ENCODE measurements at places on chromosomes 11 and 22.

- DNase-seq = no peak
Observed at GRCh38 chr11:1198561-1199240, 24.2 kb upstream of the MUC5B start.

DNA sequence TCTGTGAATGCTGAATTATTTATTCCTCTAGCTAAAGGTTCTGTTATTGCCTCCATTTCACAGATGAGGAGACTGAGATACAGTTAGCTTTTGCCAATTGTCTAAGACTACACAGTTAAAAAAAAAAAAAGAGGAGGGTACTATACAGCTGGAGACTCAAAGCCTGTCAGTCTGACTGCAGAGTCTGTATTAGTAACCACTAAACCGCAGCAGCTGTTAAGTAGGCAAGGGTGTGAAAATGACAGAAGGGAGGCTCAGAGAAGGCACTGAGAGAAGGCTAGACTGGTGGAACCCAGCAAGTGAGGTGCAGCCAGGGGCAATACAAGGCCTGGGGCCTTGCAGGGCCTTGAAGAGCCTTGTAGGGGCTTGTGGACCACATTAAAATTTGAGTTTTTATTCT lies 181.2 kb downstream of the CSNK2A3 start:
- DNase-seq = no peak

- DNase-seq = no peak
Observed at GRCh38 chr11:101407324-101407723, 176.5 kb downstream of the TRPC6 start.

- DNase-seq = no peak
Observed at GRCh38 chr11:1632053-1632714, 2.6 kb downstream of the KRTAP5-5 start.

DNA sequence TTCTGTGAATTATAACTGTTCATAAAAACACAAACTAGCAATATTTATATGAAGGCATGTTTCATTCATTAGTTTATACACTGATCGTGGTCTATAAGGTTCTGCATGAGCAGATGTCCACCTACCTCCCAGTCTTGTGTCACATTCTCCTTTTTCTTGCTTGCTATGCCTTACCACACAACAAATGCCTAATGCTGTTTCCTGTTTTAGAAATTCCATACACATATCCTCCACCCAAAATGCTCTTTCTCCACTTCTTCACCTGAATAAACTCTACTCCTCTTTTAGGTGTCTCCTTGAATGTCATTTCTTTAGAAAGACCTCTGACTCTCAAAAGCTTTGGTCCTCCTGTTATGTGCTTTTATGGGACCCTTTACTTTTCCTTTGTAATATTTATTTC lies 88.9 kb downstream of the BDNF start:
- no peak for DNase-seq

- DNase-seq = no peak
Observed at GRCh38 chr11:131669401-131669780, 299.0 kb downstream of the NTM start.

DNA sequence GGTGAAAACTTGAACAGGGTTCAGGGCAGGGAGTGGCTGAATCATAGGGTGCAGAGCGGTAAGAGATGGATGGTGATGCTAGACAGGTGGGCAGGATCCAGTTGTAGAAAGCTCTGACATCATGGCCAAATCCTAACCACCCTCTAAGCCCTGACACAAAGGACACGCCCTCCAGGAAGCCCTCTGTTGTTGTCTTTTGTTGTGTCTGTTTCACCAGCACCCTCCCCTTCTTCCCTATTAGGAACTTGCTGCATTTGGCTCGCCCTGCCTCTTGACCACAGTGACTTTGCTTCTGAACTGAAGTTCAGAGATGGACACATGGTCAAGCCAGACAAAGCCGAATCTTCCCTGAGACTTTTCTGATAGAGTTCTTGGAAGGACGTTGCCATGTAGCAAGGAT lies 14.2 kb upstream of the APOL6 start:
- DNase-seq = no peak

GRCh38 chr11:102452461-102453301 lies at the start of gene TMEM123:
Gene TMEM123, minus strand, starts transcription at chr11:102452765. Its CDS starts 142 bp downstream, at chr11:102452623.
- DNase-seq = peak; percentile 77

DNA sequence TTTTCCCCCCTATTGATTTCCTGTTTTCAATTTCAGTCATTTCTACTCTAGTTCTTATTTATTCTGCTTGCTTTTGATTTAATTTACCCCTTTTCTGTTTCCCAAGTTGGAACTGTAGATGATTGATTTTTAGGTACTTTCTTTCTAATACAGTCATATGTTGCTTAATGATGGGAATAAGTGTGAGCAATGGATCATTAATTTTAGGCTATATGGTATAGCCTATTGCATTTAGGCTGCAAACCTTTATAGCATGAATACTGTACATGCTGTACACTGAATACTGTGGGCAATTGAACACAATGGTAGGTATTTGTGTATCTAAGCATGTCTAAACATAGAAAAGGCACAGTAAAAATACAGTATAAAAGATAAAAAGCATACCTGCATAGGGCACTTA lies 44.9 kb downstream of the DDX10 start:
- DNase-seq = no peak

- DNase-seq = no peak
Observed at GRCh38 chr11:68550485-68550817, 89.9 kb downstream of the PPP6R3 start.

- peak; percentile 63 for DNase-seq
Observed at GRCh38 chr11:122628810-122629555, 26.5 kb upstream of the UBASH3B start.

Data from activated CD4-positive, alpha-beta T cell treated with anti-CD3 and anti-CD28 coated beads, Interleukin-2, amount 50 U/mL, for 24 hours (primary cell).